NCI-H446 treated with DMSO at 0.1 percent for 48 hours (cell line): ENCODE measurements at places on chromosomes 16 and 17.
A peak's percentile ranks its signal among the peaks of the same experiment; 100 is the strongest.

DNA sequence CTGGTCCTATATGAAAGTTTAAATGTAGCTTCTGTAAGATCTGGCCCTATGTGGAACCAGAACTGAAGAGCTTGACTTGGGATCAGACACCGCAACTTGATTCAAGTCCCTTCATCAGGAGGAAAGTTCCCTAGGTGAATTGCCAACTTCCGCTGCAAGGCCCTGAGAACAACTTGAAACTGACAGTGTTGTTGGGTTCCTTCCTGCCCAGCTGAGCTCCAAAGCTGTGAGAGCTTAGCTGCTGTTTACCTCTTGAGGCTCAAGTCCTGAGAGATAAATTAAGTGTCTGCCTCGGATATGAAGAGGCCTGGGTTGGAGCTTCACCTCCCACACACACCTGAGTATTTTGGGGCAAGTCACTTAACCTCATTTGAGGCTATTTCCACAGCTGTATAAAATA lies 44.7 kb downstream of the REXO5 start:
- no peak for DNase-seq

DNA sequence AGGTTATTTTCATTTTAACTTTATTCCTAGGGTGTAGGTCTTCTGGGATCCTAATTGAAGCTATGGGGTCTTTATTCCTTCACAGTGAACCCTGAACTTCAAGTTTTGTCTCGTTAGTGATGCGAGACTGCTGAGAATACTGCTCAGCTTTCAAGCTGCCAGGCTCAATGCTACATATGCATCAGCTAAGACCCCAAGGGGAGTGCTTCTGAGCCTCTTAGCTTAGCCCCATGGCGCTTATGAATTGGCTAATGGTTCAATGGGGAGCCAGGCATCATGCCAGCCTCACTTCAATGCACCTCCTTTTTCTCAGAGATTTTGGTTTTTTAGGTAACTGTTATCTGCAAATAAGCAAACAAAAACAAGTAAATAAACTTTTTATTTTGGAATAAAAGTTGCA lies 94.1 kb upstream of the SIAH1 start:
- DNase-seq, result no peak

- no peak for DNase-seq
These were observed 1327.5 kb upstream of the CDH8 start for GRCh38 chr16:63363738-63364137.

- no peak for DNase-seq
These were observed 71.0 kb downstream of the RBBP6 start for GRCh38 chr16:24610416-24610755.

- DNase-seq, result no peak
These were observed 28.6 kb upstream of the TVP23A start for GRCh38 chr16:10847176-10847575.

GRCh38 chr16:77589071-77589765 lies 133.1 kb upstream of the NUDT7 start:
- no peak for DNase-seq

DNA sequence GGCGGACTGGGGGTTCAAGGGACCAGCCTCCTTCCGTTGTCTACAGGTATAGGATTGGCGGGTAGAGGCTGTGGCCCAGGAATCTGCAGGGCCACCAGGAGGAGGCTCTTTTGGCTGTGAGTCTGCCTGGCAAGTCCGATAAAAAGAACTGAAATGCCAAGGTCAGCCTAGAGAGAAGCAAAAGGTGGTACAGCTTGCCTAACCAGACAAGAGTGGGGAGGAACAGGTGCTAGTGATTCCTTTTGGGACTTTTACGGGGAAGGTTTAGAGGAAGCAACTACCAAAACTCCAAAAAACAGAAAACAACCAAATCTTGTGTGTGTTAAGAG lies 5.6 kb upstream of the EVPL start:
- no peak for DNase-seq

DNA sequence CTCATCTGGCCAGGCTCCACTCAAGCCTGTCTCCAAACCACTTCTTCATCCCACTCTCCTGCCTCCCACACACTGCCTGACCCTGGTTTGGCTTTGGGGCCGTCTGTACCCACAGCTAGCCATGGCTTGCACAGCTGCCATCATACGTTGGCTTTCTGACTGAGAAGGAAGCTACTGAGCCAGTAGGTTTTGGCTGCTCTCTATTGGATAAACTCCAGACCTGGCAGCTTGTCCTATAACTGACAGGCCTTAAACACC lies 3.9 kb downstream of the MIF4GD start:
- peak; percentile 16 for DNase-seq

GRCh38 chr17:56536766-56537165 lies 56.7 kb upstream of the NOG start:
- DNase-seq, result no peak

- no peak for DNase-seq
These were observed 34.4 kb upstream of the ZCCHC14 start for GRCh38 chr16:87527055-87527724.

DNA sequence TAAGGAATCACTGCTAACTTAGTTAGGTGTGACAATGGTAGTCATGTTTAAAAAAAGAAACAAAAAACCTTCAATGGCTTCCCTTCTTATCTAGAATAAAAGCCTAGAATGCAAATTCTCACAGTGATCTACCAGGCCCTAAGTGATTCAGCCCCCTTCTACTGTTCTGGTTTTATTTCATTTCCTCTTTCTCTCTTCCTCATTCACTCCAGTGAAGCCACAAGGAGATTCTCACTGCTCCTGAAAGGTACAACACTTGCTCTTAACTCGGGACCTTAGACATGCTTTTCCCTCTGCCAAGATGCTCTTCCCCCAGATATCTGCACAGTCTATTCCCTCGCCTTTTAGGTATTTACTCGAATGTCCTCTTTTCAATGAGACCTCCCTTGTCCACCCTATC lies 3.7 kb downstream of the PIGS start:
- no peak for DNase-seq

- DNase-seq, result no peak
These were observed 196.7 kb upstream of the GSE1 start for GRCh38 chr16:85416228-85417109.

DNA sequence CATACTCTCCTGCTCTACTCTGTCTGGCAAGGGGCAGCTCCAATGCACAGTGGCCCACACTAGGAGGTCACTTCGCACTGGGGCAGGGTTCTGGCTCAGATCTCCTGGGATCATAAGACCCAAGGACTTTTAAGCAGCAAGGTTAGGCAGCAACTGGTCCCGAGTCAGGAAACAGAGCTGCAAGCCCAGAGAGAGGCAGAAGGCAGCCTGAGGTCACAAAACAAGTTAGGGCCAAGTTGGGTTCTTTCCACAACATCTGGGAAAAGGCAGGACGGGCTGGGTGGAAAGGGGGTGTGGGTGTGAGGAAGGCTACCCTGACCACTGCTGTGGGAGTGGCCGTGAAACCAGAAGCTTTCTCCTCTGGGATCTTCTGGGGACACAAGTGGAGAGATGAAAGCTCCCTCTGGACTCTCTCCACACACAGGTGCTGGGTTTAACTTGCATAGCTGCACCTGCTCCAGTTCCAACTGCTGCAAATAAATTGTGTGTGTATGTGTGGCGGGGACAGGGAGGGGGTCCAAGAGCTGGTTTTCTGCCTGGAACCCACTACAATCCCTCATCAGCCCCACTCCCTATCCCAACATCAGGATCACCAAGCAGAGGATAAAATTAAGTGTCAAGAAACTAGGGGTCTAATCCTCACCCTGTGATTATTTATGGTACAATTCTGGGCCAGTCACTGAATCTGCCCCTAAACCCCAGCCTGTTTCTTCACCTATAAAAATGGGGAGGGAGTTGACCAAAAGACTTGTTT lies 8.0 kb upstream of the TSPOAP1 start:
- DNase-seq, result no peak

DNA sequence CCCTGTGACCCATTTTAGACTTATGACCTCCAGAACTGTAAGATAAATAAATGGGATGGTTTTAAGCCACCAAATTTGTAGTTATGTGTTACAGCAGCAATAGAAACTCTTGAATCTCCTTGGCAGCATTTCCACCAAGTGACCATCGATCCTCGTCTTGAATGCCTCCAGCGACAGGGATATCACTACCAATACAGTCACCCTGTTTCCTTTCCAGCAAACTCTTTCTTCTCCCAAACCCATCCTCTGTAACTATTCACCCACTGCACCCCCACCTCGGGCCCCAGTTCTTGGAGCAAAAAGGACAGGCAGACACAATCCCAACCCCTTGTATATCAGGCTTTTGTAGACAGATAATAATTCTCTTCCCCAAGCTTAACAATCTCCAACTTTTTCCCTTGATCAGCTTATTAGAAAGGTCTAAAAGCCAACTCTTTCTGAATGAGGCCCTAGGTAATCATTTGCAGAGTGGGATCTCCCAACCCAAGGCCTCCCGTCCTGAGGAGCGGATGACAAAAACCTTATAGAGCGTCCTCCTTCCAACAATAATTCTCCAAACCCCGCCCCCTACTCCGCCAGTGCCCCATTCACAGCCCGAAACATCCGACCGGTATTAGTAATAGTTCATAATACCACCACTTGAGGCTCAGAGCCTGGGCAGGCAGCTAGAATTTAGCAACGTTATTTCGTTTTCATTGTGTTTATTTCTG lies 14.7 kb upstream of the PLLP start:
- DNase-seq, result peak; percentile 66

DNA sequence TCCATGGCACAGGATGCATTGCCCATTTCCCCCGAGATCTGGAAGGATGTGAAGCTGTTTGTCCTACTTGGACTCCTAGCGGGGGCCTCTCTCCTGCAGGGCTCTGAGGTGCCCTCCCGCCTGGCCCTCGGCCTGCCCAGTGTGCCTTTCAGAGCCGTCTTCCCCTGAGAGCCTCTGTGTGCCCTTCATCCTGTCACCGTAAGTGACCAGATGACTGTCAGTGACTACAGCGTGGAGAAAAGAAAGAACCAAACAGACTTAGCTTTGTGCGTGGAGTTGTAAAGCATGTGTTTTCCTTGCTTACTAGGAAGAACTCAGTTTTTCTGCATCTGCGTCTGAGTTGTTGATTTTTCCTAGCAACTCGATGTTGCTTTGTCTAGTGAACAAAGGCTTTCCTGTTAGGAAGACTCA lies 56.1 kb downstream of the BANP start:
- DNase-seq, result no peak

DNA sequence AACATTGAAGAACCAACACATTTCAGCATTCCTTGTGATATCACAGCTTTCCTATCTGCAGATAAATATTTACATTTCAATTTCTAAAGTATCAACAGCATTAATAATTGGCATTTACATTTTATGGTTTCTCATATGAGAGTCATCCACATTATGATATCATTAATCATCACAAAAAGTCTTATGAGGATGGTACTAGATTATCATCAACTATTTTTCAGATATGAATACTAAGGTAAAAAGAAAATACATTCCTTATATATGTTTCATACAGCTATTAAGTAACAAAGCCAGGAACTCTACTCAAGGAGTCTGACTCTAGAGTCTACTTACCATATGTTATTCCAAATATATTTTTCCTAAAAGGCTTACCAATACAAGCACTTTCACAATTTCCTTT lies 40.7 kb downstream of the ABCA5 start:
- no peak for DNase-seq

GRCh38 chr16:81651758-81652718 lies 127.1 kb upstream of the PLCG2 start:
- no peak for DNase-seq

GRCh38 chr17:42051645-42052044 lies 1.2 kb upstream of the C17orf113 start:
- DNase-seq, result no peak

- no peak for DNase-seq
These were observed 190.0 kb downstream of the RAB11FIP4 start for GRCh38 chr17:31581491-31581890.

GRCh38 chr16:58127033-58127556 lies 2.1 kb downstream of the CFAP20 start:
- no peak for DNase-seq

DNA sequence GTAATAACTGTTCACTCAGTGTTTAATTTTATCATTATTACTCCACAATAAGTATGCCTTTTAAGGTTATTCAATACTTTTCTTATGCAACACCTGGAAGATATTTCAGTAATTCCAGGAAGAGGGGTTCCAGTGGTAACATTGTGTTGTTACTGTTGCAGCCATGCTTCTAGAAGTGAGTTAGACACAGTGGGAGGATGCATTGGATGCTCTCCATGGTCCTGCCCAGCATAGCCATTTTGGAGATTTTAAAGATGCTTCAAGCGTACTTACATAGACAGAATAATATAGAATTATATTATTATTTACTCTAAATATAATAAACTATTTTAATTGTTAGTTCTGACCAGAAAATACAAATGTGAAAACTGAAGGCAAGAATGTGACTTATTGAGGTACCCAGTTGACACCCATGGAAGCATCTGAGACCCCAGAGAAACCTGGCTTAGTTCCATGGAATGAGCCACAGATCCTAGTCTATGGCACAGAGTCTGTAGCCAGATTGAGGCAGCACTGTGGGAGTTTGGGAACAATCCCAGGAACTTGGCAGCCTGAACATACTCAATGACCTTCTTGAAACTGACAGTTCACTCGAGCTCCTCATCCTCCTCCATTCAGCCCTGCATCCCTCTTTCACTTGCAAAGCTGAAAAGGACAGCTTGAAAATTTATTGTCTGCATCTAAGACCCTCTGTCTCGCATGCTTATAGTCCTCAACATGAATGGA lies 190.1 kb upstream of the HS3ST4 start:
- DNase-seq, result no peak

- no peak for DNase-seq
These were observed 97.3 kb upstream of the CHMP6 start for GRCh38 chr17:80894439-80894721.

DNA sequence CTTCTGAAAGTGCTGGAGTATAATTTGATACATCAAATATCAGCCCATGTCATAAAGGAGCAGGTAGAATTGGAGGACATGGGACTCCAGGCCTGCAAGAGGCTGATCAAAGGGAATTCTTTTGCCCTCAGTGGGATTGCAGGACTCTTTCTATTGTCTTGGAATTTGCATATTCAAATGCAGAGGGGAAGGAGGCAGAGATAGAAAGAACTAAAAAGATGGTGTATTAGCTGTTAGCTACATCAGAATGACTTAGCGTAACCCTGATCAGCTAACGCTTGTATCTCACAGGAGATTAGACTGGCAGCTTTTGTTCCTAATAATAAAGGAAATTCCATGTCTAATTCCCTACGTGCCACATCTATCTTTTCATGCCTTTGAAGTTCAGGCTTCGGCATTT lies 1014.7 kb upstream of the RBFOX1 start:
- no peak for DNase-seq

DNA sequence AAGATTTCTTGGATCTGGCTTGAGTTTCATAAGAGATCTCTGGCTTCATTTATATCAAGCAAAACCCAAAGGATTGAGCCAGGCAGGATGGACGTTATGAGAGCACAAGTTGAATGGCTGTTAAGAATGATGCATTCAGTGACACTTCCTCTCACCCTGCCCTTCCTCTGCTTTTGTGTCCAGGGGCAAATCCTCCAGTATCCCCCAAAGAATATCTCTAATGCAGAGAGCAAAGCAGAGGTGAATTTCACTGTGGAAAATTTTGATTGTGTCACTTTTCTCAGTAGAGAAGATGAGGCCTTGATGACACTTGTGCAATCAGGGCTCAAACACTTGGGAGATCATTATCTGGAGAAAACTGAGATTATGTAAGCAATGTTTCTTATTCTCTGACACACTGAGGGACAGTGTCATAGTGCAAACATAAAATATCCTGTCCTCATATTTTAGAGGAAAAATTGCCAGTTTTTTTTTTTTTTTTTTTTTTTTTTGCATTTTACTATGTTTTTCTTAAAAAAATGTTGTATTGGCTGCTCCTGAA lies 25.3 kb downstream of the MARCHF10 start:
- no peak for DNase-seq

- no peak for DNase-seq
These were observed 32.8 kb upstream of the MNT start for GRCh38 chr17:2433696-2434095.

GRCh38 chr17:66450008-66450851 lies 147.8 kb downstream of the PRKCA start:
- DNase-seq, result no peak
